ENCODE measurements at places on chromosomes 1 and 21.
A peak's percentile ranks its signal among the peaks of the same experiment; 100 is the strongest.

DNA sequence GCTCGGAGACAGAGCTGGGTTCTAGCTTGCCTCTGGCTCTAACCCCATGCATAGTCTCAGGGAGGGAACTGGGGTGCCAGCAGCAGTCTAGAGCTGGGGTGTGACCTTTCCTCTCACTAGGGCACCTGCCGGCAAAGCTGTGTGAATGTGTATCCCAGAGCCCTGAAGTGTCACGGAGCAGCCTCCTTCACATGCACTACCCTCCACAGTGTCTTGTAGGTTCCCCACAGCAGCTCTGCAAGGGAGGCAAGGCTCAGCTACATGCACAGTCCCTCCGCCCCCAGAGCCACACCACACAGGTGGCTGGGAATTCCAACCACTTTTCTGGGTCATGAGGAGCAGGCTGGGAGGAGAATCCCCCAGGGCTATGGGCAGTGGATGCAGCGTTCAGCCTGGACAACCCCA, 7.7 kb upstream of the HPCA start:
- peak; percentile 26 for DNase-seq

GRCh38 chr1:242712248-242712647, 187.8 kb upstream of the PLD5 start:
- no peak for DNase-seq

DNA sequence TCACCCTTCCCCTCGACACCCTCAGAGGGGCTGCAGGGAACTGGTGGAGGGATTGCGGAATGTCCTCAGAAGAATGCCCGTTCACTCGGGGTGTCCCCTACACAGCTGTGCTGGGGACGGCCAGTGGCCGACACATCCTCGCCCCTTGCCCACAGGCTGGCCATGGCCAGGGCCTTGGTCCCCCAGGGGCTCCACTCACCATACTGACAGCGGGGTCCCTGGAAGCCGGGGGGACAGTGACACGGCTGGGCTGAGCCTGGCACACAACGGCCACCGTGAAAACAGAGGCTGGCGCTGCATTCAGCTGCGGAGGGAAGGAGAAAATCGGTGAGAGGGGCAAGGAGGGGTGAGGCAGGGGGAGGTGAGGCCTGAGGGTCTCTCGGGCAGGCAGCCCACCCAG, 31.7 kb downstream of the MEGF6 start:
- DNase-seq: no peak

- no peak for DNase-seq
Measured at GRCh38 chr1:107794571-107794970, 170.4 kb downstream of the VAV3 start.

GRCh38 chr1:167510881-167511280, 7.4 kb downstream of the CD247 start:
- DNase-seq: no peak

- no peak for DNase-seq
Measured at GRCh38 chr21:16751695-16752474, 761.0 kb upstream of the CXADR start.

DNA sequence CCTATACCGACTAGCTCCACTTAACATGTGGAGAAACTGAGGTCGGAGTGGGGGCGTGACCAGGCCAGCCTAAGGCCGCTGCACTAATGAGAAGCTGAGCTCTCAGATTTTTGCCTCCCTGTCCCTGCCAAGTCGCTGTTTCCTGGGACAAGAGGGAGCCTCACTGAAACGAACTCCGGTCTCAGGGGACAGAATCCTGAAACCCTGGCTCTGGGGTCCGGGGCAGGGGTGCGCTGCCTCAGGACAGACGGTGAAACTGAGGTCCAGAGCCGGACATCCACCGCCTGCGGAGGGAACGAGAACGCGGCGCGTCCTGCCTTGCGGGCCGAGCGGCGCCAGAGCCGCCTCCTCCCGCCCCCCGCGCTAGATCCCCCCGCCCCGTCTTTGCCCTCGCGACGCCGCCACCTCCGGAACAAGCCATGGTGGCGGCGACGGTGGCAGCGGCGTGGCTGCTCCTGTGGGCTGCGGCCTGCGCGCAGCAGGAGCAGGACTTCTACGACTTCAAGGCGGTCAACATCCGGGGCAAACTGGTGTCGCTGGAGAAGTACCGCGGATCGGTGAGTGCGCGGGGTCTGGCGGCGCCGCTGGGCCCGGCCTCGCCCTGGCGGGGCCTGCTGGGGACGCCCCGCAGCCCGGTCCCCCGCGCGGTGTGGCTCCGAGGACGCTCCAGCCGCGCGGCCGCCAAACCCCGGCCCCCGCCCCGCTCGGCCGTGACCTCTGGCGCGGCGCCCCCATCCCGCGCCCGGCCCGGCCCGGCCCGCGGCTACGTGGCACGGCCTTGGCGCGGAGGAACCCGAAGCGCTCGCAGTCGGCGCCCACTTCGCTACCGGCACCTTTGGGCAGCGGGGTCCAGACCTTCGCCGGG, at the start of gene GPX7:
Gene GPX7, plus strand, starts transcription at position 381 of the 865 bp plus-strand sequence. Its CDS starts 39 bp downstream, at position 420.
- DNase-seq: peak; percentile 70

GRCh38 chr1:201539561-201540431, 869 bp downstream of the NAV1 start:
- DNase-seq: no peak

GRCh38 chr1:21706151-21706835, 37.1 kb upstream of the RAP1GAP start:
- DNase-seq: no peak
